Activated T-helper 2 cell treated with anti-CD3 and anti-CD28 coated beads, Interferon-gamma antibody, Interleukin-2, Interleukin-4, amounts not matched to agents 10 μg/mL and 5 μg/mL and 100 μg/mL, durations not matched to agents 14 hours and 24 hours and 36 hours (primary cell): ENCODE measurements at places on chromosomes 6 and 20.
A peak's percentile ranks its signal among the peaks of the same experiment; 100 is the strongest.

DNA sequence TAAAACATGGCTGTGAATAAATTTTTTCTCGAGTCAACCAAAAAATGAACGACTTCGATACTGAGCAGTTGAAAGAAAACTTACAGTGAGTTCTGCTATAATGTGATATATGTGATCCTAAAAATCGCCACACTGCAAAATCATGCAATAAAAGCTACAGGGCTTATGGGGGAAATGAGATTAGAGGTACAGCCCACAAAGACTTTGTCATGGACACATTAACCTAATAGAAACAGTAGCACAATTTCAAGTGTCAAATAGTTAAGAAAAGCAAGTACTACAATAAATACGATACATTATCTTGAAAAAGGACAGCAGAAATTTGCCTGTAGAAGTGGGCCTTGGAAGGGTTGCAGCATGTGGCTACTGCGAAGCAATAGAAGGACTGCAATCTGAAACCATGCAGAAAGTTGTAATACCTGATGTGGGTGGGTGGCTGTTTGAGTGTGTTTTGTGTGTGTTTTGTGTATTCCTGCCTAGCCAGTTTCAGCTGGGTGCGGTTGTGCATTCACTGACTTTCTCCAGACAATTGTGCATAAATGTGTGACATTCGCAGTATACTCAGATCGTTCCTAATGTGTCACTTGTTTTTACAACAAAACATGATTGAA, 79.1 kb downstream of the RPP40 start:
- H3K27ac ChIP-seq, result no peak overlapping the region
- peaks cover 35% of the 10 kb centered on the region for H3K4me1 ChIP-seq
- no peaks in the 10 kb centered on the region for H3K27me3 ChIP-seq
- H3K36me3 ChIP-seq, result peaks cover 3% of the 10 kb centered on the region
- DNase-seq, result no peak

GRCh38 chr6:158158123-158158522, 9.9 kb downstream of the SERAC1 start:
- H3K27ac ChIP-seq, result no peak overlapping the region
- DNase-seq, result no peak
- H3K4me3 ChIP-seq, result no peak overlapping the region
- H3K27me3 ChIP-seq, result no peaks in the 10 kb centered on the region
- H3K36me3 ChIP-seq, result peaks cover 24% of the 10 kb centered on the region
- H3K4me1 ChIP-seq, result peaks cover 12% of the 10 kb centered on the region

GRCh38 chr20:47357296-47358038, 968 bp upstream of the ZMYND8 start:
- peak; percentile 62 for DNase-seq
- H3K27me3 ChIP-seq, result no peaks in the 10 kb centered on the region
- H3K36me3 ChIP-seq, result peaks cover 34% of the 10 kb centered on the region
- peak overlapping the region; percentile 86 for H3K4me3 ChIP-seq
- peak overlapping the region; percentile 100 for H3K27ac ChIP-seq

- H3K4me1 ChIP-seq, result peaks cover 14% of the 10 kb centered on the region
- H3K27ac ChIP-seq, result no peak overlapping the region
- no peak for DNase-seq
- no peaks in the 10 kb centered on the region for H3K36me3 ChIP-seq
- peak overlapping the region; percentile 78 for H3K4me3 ChIP-seq
- H3K27me3 ChIP-seq, result peaks cover 14% of the 10 kb centered on the region
Observed at GRCh38 chr6:169789146-169789943, 37.9 kb downstream of the ERMARD start.

GRCh38 chr20:38221119-38221589, 39.4 kb downstream of the KIAA1755 start:
- DNase-seq, result peak; percentile 40
- H3K4me1 ChIP-seq, result no peaks in the 10 kb centered on the region
- H3K4me3 ChIP-seq, result no peak overlapping the region
- no peak overlapping the region for H3K27ac ChIP-seq
- H3K36me3 ChIP-seq, result no peaks in the 10 kb centered on the region

DNA sequence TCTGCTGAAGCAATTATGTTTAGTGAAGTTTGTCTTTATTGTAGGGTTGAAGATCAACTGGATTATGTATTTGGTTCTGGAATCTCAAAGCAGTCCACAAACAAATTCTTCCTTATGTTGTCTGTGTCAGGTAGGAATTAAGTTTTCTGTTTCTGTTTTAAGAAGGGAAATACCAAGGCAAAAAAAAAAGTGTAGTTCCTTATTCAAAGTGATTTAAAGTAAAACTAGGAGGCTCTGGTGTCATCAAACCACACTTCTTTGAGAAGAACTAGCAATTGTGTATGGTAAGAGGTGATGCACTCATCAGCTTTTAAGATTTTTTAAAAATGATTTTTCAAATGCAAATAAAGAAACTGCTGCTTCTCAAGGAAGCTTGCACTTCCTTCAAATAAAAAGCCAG, 1.9 kb downstream of the FAM135A start:
- peaks cover 5% of the 10 kb centered on the region for H3K36me3 ChIP-seq
- H3K27ac ChIP-seq, result no peak overlapping the region
- H3K27me3 ChIP-seq, result peaks cover 7% of the 10 kb centered on the region
- H3K4me1 ChIP-seq, result peaks cover 25% of the 10 kb centered on the region
- peak overlapping the region; percentile 35 for H3K4me3 ChIP-seq
- no peak for DNase-seq

DNA sequence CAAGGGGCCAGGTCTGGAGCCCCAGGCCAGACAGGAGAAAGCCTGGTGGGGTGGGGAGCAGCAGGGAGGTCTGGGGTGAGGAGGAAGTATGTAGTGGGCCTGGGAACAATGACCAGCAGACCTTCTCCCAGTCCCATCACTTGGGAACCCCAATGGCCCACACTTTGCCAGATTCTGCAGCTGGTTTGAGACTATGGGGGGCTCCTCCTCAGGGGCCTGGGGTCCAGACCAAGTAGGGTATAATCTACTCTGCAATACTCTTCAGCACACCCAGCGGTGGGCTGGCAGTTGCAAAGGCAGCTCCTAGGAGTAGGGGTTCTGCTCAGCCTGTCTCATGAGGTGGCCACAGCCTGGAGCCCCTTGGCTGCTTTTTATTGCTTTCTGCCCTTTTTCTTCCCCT, 52.8 kb downstream of the NPEPL1 start:
- H3K4me1 ChIP-seq, result no peaks in the 10 kb centered on the region
- DNase-seq, result no peak
- H3K27ac ChIP-seq, result no peak overlapping the region

GRCh38 chr6:110265273-110265672, 85.0 kb downstream of the CDC40 start:
- H3K4me1 ChIP-seq, result no peaks in the 10 kb centered on the region
- no peak overlapping the region for H3K4me3 ChIP-seq
- no peaks in the 10 kb centered on the region for H3K36me3 ChIP-seq
- no peak for DNase-seq
- H3K27me3 ChIP-seq, result no peaks in the 10 kb centered on the region

DNA sequence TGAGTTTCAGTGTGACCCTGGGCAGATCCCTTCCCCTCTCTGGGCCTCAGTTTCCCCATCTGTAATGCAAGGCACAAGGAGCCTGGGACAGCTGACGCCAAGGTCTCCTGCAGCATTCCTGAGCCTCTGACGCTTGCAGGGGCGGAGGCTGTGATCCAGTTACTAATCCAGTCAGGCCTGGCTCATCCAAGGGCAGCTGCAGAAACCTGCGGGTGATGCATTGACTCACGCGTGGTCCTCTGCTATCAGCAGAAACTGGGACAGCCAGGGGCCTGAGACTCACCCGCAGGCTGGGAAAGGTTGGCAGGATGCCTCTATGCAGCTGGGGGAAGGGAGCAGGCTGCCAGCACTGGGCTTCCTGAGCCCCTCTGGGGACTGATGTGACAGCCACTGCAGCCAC, 65.0 kb upstream of the SIRPA start:
- no peaks in the 10 kb centered on the region for H3K36me3 ChIP-seq
- no peaks in the 10 kb centered on the region for H3K4me1 ChIP-seq
- no peak for DNase-seq
- no peak overlapping the region for H3K4me3 ChIP-seq
- peaks cover 2% of the 10 kb centered on the region for H3K27me3 ChIP-seq

- no peak for DNase-seq
- H3K4me1 ChIP-seq, result no peaks in the 10 kb centered on the region
- no peaks in the 10 kb centered on the region for H3K36me3 ChIP-seq
- no peak overlapping the region for H3K4me3 ChIP-seq
- H3K27ac ChIP-seq, result no peak overlapping the region
Observed at GRCh38 chr20:47146686-47147085, 209.8 kb downstream of the ZMYND8 start.

DNA sequence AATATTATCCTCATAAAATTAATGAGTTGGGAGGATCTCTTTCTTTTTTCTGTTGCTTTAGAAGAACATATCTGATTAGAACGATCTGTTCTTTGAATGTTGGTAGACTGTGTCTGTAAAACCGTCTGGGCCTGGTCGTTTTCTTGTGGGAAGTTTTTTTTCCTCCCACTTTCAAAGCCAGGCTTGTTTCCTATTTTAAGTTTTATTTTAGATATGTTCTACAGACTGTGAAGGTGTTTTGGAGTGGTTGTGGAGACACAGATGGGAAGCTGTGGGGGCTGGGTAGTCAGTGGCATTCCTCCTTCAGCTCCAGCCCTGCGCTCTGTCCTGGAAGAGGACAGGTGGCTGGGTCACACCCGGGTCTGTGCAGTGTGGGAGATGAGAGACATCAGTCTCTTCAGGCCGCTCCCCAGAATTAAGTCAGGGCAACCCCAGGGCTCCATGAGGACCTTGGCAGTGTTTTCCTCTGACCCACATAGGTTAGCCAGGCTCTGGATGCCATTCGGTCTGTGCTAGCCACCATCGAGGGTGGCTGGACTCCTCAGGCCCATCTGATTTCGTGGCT, 92.0 kb upstream of the SCP2D1 start:
- H3K4me1 ChIP-seq, result no peaks in the 10 kb centered on the region
- no peak overlapping the region for H3K27ac ChIP-seq
- H3K36me3 ChIP-seq, result no peaks in the 10 kb centered on the region
- no peak for DNase-seq
- no peaks in the 10 kb centered on the region for H3K27me3 ChIP-seq
- no peak overlapping the region for H3K4me3 ChIP-seq

DNA sequence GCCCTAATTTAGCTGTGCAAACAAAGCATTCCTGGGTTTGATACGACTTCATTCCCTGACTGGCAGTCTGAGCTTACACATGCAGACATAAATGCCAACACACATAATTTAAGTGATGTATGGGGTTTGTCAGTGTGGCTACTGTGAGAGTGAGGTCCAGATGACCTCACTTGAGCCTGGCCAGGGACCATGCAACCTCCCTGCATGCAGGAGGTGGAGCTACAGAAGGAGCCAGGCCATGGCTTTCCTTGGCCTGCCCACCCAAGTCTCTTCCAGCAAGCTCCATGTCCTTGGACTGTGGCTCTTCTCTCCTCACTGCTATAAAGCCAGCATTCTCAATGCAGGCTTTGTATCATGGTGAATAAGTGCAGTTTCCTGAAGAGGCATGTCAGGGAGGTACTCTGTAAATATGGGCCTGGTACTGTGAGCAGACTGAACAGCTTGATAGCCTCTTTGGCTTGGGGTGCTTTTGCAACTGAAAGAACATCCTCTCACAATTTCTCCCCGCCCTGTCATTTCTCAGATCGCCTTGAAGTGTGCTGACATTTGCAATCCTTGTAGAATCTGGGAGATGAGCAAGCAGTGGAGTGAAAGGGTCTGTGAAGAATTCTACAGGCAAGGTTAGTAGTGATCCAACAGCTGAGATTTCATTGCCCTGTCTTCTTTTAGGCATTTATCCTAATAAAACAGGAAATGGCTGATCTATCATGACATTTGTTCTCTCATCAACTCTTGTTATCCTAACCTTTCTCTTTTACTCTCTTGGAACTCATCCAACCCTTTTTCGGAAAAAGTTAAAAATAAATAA, 69.2 kb downstream of the MTFR2 start:
- DNase-seq, result no peak
- peaks cover 66% of the 10 kb centered on the region for H3K36me3 ChIP-seq
- no peaks in the 10 kb centered on the region for H3K27me3 ChIP-seq
- no peak overlapping the region for H3K4me3 ChIP-seq

DNA sequence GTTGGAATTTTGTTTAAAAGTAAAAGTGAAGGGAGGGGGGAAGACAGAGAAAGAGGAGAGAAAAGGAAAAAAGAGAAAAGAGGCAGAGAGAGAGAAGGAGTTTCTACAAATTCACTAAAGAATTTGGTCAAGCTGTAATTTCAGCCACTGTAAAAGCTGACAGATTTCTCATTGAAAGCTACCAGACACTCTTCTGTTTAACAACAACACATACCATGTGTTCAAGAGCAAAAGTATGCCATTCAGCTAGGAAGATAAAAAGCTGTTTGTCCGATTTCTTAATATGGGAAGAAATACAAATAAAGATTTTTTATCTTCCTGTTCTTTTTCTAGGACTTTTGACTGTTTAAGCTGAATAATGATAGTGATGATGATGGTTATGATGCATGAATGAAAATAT, 204.8 kb upstream of the RSPO3 start:
- no peak for DNase-seq
- H3K27ac ChIP-seq, result no peak overlapping the region
- H3K27me3 ChIP-seq, result no peaks in the 10 kb centered on the region
- H3K4me1 ChIP-seq, result no peaks in the 10 kb centered on the region

DNA sequence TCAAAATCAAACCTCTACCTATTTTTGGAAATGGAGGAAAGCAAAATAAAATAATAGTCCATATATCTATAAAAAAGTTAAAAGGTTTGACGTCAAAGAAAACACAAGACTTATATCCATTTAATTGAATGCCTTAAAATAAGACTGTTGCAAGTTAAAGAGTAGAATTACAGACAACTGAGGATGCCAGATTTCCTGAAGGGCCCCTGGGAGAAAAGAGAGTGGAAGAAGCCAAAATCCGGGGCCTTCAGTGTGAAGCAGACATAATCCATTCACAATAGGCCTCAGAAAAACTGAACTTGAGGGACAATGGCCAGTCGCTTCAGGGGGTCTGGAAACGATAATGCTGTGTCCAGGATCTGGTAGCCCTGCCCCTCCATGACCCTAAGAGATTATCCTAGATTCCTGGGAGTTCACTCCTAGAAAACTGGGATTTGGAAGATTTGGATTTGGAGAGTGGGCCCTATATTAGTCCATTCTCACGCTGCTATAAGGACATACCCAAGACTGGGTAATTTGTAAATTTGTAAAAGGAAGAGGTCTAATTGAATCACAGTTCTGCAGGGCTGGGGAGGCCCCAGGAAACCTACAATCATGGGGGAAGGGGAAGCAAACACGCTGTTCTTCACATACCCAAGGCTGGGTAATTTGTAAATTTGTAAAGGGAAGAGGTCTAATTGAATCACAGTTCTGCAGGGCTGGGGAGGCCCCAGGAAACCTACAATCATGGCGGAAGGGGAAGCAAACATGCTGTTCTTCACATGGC, 94.0 kb upstream of the SLC2A12 start:
- no peaks in the 10 kb centered on the region for H3K36me3 ChIP-seq
- H3K27ac ChIP-seq, result no peak overlapping the region
- H3K4me1 ChIP-seq, result no peaks in the 10 kb centered on the region
